Astrocyte of the hippocampus (primary cell): ENCODE measurements at places on chromosomes 4 and X.

GRCh38 chrX:153370293-153371055 is 30.7 kb downstream of the PNMA6E start:
- no peak for DNase-seq

- no peak for DNase-seq
Measured at GRCh38 chr4:157655096-157655809, 434.7 kb downstream of the GRIA2 start.

GRCh38 chr4:101286663-101287062 is 60.7 kb downstream of the PPP3CA start:
- no peak for DNase-seq

GRCh38 chr4:92060333-92060732 is 243.4 kb upstream of the GRID2 start:
- no peak for DNase-seq

GRCh38 chr4:109315818-109316217 is 13.4 kb upstream of the COL25A1 start:
- no peak for DNase-seq

- no peak for DNase-seq
Measured at GRCh38 chr4:24793219-24794005, 2.0 kb upstream of the SOD3 start.

GRCh38 chr4:70601422-70602039 is 9.5 kb downstream of the AMBN start:
- DNase-seq = peak; percentile 64

- DNase-seq = no peak
Measured at GRCh38 chr4:185809533-185810071, 2.4 kb downstream of the SORBS2 start.

GRCh38 chrX:121135488-121136207 is 88.2 kb downstream of the GLUD2 start:
- no peak for DNase-seq

DNA sequence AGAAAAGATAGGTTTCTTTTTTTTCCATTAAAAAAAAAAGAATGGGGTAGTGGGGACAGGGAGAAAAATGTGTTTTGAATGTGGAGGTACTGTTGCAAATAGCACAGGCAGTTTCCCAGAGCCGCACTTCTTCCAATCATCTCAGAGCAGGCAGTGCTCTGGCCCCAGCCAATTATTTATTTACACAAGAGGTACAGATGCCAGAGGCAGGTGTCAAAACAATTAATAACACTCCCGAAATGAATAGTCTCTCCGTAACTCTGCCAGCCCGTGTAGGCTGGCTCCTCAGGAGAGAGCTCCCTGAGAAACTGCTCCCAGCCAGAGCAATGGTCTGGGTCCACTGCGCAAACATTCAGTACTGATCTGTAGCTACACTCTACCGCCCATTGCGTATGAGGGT is 130.8 kb upstream of the IL1RAPL2 start:
- DNase-seq = no peak

- DNase-seq = no peak
Measured at GRCh38 chrX:106936246-106936645, 16.0 kb downstream of the CLDN2 start.

GRCh38 chr4:89894649-89895550 is at the start of gene MMRN1:
MMRN1 (plus strand) TSS chr4:89894854; CDS start chr4:89894972, 118 bp downstream.
- no peak for DNase-seq

- no peak for DNase-seq
Measured at GRCh38 chr4:141133999-141134995, 1.0 kb upstream of the RNF150 start.

GRCh38 chr4:56757821-56758411 is 63.6 kb downstream of the SPINK2 start:
- peak; percentile 95 for DNase-seq

DNA sequence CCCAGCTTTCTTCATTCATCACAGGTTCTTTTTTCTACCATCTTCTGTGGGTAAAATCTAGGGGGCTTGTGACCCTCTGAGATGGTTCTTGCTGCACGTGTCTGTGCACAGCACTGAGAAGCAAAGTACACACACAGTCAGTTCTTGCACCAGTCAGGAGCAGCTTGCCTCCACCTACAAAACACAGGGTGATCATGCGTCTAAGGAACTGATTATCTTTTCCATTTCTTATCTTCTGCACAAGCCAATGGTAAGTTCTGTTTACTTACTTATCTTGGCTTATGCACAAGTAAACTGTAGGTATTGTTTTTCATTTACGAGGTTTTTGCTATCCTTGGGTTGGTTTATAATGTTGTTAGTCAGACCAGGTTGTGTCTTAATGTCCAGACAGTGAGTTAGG is 40.7 kb downstream of the TRIM2 start:
- DNase-seq = no peak

DNA sequence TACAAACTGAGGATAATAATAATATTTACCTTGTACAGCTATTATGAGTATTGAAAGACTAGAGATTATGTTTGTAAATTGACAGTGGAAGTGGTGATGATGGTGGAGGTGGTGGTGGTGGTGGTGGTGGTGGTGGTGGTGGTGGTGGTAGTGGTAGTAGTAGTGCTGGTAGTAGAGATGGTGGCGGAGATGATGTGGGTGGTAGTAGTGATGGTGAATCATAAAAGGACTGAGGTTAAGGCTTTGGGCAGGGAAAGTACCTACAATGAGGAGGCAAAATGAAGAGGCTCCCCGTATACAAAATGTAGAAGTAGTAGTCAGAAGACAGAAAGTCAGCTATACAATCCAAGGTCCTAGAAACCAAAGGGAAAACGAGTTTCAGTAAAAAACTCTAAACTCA is 214.1 kb downstream of the BCOR start:
- no peak for DNase-seq

- no peak for DNase-seq
Measured at GRCh38 chrX:14670819-14671218, 141.5 kb downstream of the GLRA2 start.

- DNase-seq = no peak
Measured at GRCh38 chrX:115388879-115389278, 99.4 kb downstream of the LUZP4 start.

DNA sequence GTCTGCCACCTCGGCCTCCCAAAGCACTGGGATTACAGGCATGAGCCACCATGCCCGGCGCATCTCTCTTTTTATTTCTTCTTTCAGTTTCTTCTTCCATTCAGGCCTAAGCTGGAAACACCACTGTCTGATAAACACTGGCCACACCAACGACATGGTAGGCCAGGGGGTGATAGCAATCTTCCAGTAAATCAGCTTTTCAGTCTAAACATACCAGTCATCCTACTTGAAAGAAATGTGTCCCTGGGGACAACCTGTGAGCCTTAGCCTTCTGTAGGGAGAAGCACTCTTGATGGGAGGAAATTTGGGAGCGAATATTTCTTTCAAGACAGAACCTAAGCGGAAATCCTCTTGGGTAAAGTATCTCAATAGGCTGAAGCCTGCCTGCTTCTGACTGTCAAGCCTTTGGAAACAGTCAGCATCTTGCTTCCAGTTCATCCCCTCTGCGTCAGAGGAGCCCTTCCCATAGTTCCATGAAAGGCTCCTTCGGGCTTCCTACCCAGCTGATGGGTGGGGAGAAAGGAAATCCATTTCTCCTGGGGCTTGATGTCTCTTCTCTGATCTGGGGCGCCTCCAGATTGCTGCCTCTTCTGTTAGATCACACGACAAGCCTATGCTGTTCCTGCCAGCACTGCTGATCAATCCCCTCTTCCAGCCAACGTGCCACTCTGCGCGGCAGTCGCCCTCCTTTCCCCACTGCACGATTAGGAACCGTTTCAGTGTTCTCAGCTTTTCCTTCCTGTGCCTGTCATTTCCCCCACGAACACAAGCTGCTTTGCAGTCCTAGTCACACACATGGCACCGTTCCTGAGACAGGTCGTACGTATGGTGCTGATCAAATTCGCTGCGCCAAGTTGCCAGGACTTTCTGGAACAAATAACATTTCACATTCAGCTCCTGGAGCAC is 49.5 kb upstream of the CBR4 start:
- no peak for DNase-seq

DNA sequence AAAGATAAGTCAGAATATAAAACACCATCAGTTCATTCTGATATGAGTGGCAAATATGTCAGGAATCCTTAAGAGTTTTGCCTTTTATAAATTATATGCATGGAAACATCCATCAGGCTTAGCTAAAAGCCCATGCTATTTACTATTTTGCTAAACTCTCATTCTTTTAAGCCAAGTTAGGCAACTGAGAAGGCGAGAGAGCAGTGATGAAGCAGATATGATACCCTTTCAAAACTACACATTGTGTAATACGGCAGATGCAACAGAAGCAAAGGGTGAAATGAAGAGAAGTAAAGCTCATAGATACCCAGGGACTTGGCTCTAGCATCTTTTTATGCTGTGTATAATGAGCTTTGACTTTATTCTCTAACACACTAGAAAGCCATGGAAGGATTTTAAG is 95.8 kb downstream of the SLIT2 start:
- no peak for DNase-seq

- DNase-seq = no peak
Measured at GRCh38 chrX:153401133-153401764, at the start of gene PNMA6E. PNMA6E (minus strand) TSS chrX:153401350; CDS start chrX:153398849, 2,501 bp downstream.

DNA sequence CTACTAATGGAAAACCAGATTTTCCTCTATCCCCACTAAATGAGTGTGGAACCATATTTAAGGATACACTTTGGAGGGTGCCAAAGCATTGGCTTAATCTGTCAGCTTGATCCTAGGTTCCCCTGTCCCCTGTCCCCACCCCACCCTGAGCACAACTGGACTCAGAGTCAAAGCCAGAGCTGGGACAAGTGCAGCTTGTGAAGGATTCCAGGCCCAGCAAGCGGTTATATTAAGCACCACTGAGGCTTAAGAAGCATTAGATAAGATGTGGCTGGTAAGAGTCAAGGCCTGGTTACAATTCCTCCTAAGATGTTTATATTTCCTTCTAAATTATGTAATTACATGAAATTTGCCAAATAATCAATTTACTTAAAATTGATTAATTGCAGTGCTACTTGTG is 350.0 kb upstream of the GATB start:
- DNase-seq = no peak

- no peak for DNase-seq
Measured at GRCh38 chr4:68617003-68617698, 41.0 kb upstream of the UGT2B17 start.

- no peak for DNase-seq
Measured at GRCh38 chrX:17065100-17065499, 118.6 kb downstream of the REPS2 start.

GRCh38 chrX:270848-271367 is 10.3 kb upstream of the PLCXD1 start:
- DNase-seq = no peak
